ENCODE measurements at places on chromosomes 6 and 20.

- no peak for DNase-seq
Measured at GRCh38 chr6:106102967-106103727, 17.0 kb downstream of the PRDM1 start.

DNA sequence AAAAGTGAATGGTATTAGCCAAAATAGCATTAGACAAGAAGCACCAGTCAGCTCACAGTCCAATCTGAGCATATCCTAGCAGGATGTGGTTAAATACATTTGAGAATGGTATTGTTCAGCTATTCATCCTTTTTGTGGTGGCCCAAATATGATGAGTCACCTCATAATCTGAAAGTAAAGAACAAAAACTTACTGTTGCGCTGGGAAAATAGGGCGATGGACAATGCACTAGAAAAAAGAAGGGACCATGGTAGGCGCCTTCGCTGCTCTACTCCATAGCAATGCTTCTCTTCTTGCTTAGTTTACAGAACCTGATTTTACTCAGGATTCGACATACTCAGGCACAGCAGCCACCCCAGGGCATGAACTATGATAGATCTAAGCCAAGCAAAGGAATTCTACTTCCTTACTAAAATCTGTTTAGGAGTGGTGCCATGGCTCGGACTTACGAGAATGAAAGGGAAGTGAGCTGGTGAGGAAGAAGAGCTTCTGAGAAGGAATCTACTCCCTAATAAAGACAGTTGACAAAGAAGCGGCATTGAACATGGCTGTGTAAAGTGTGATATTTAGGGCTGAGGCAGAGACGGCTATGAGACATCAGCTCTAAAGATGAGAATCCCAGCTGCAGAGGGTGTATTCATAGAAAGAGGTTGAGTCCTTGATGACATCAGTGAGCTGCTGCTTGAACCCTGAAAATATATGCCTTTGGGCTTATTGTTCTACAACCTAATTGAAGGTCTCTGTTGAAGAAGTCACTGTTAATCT is 16.6 kb upstream of the FBXO9 start:
- DNase-seq, result peak; percentile 93

- no peak for DNase-seq
Measured at GRCh38 chr6:444653-445275, 53.2 kb downstream of the IRF4 start.

- no peak for DNase-seq
Measured at GRCh38 chr6:47076422-47077344, 34.6 kb upstream of the ADGRF1 start.

GRCh38 chr6:144675231-144675861 is 390.2 kb downstream of the UTRN start:
- DNase-seq, result peak; percentile 71

DNA sequence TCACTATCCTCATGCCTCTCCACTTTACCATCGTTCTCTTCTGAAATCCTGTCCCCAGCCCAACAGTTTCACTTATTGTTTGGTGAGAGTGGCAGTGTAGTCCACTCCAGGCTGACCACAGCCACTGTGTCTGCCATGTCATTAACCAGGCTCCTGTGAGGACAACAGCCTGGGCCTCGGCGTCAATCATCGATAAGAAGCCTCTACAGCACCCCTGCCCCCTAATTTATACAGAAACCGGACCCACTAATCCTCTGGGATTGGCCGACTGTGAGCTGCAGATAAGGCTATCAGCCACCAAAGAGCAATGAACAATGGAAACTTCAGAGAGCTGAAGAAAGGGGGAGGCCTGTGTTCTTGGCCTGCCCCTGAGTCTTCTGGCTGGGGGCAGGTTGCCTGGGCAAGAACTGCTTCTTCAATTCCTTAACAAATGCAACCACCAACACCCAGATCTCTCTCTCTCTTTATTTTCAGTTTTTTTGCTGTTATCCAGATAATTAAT is 3.4 kb downstream of the EGFL8 start:
- DNase-seq, result no peak

- DNase-seq, result no peak
Measured at GRCh38 chr20:58300321-58300720, 9.2 kb upstream of the RAB22A start.

DNA sequence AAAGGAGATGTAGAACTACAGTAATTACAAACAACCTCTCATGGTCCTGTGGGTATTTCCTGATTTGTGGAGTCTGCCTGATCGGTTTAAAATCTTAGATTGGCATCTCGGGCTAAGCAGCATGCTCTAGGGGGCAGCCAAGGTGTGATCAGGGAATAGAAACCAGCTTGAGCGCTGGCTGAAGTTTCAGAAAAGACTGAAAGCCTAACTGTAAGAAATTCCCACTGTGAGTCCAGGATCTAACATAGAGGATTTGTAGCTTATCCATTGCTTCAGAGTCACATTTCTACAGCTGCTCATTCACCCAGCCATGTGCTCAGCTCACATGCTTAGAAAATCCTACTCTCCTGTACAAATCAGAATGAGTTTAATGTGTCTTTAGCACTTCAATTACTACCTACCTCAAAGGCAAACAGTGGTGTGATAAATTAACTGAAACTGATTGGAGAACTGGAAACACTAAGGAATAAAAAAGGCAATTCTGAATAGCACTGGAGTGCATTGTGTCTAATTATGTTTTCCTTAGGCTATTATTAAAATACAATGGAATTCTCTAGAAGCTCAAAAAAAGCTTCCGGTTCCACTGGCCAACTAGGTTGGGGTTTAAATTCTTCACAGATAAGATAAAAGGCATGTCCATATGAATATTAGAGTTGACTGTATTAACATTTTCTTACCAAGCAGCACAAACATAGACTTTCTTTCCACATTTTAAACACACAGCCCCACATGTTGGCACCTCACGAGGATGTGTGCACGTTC is 73.8 kb upstream of the MPC1 start:
- peak; percentile 33 for DNase-seq

Data from fibroblast of skin of abdomen (primary cell).